Activated CD4-positive, alpha-beta memory T cell treated with anti-CD3 and anti-CD28 coated beads for 36 hours (primary cell): ENCODE measurements at places on chromosomes 1 and 21. TPM values are rescaled to one million over a fixed set of nuclear protein-coding genes. Genes with fewer than 3 reads are reported as not detected.

GRCh38 chr1:59298710-59299346 is 1.9 kb downstream of the FGGY start:
- no peak for DNase-seq

- DNase-seq: no peak
Measured at GRCh38 chr1:55468142-55468795, 253.1 kb upstream of the USP24 start.

GRCh38 chr1:89907727-89908212 is 86.9 kb downstream of the LRRC8D start:
- no peak for DNase-seq

- no peak for DNase-seq
Measured at GRCh38 chr1:117574161-117574835, 31.6 kb upstream of the TENT5C start.

- DNase-seq: peak; percentile 60
Measured at GRCh38 chr1:44377925-44378784, 23.1 kb upstream of the ERI3 start.

GRCh38 chr1:233393084-233393840 is 65.7 kb downstream of the MAP3K21 start:
- no peak for DNase-seq

DNA sequence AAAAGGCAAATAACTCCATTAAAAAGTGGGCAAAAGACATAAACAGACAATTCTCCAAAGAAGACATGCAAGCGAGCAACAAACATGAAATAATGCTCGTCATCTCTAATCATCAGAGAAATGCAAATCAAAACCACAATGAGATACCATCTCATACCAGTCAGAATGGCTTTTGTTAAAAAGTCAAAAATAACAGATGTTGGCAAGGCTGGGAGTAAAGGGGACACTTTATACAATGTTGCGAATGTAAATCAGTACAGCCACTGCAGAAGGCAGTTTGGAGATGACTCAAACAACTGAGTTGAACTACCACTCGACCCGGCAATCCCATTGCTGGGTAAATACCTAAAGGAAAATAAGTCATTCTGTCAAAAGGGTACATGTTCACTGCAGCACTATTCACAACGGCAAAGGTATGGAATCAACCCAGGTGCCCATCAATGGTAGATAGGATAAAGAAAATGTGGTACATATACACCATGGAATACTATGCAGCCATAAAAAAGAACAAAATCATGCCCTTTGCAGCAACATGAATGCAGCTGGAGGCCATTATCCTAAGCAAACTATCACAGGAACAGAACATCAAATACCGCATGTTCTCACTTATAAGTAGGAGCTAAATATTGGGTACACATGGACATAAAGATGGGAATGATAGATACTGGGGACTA is 25.9 kb downstream of the TSPAN2 start:
- peak; percentile 59 for DNase-seq

DNA sequence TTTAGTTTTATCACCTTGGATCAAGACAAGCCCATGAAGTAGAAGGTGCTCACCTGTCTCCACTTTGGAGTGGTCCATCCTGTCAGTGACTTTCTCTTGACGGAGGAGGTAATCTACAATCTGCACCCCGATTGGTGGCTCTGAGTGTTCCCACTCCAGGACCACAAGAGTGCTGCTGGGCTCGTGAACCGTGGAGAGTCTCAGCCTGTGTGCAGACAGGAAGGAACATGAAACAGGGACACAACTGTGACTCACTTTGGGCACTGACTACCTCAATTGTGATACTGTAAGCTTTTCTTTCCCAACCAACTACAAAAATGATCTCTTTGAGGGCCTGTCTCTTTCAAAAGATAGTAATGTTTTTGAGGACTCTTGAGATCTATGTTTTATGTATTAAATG is 280.2 kb downstream of the ASTN1 start:
- no peak for DNase-seq

DNA sequence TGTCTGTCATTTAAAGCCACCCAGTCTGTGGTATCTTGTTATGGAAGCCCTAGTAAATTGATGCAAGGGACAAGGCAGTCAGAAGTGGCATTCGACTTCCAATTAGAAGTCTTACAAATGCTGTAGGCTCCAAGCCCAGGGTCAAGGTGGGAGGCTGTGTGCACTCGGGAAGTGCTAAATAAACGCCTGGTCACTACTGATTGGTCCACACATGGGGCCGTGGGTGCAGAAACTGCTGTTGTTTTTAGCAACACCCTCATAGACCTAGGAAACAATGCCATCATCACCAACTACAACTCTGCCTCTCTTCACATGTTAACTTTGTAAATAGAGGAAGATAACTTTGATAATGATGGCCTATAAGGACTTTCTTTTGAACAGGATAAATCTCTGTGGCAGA is 20.2 kb upstream of the ZBTB21 start:
- no peak for DNase-seq

- DNase-seq: no peak
Measured at GRCh38 chr1:173210716-173211231, 3.6 kb upstream of the TNFSF4 start.

- no peak for DNase-seq
Measured at GRCh38 chr1:57889676-57890320, 465.9 kb upstream of the DAB1 start.

DNA sequence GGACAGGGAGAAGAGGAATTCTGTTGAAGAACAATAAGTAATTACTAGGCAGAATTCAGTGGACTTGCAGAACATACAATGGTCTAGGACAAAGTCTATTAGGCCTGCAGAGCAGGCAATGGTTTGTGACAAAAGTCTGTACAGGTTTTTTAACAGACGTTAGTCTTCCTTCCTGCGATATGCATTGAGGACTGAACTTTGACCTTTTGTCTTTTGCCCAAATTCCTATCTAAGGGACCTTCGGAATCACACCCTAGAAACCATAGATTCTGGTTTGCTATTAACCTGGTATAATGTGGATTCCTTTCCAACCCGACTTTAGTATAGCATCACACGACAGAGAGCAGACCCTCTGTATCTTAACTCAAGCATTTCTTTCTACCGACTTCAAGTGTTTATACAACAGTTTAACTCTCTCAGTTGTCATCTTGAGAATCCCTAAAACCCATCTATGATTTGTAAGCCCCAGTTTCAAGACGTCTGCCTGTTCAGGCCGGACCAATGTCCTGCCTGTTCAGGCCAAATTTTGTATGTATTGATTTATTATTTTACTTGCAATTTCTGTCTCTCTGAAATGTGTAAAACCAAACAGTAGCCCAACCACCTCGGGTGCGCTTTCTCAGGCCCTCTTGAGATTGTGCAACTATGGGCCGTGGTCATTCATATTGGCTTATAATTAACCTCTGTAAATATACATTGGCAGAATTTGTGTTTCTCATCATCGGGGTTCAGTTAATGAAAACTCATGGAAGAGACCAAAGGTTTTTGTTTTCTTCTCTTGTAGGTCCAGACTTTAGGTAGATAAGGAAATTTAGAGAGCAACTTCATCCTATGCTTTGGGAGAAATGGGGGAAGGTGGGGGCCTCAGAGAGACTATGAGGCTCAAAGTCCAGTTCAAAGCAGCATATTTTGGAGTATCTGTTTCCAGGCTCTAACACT is 76.9 kb upstream of the TNFSF18 start:
- DNase-seq: no peak

GRCh38 chr1:1950940-1951339 is 31.9 kb upstream of the TMEM52 start:
- DNase-seq: no peak

DNA sequence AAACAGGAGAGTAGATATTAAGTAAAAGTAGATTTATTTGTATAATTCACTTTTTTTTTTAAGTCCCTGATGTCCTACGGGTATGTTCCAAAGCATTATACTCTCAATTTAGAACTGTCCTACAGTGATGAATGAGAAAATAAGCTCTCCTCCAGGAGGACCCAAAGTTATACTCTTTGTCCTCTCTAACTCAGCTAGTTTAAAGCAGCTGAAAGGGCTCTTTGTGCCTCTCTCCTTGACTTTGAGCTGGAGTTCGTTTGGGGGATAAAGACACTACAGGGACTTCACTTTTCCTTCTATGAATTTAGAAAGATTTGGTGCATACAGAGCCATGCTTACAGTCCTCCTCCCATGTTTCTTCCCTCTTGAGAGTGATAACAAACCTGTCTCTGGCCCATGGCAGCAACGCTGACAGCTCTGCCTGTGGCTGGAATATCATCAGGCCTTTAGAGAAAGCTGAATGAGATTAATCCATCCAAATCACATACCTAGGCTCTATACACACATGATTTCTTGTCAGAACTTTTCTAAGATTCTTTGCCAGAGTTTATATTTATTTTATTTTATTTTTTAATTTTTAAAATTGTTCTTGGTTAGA is 134.3 kb downstream of the PIK3R3 start:
- DNase-seq: no peak

GRCh38 chr1:109197158-109198042 is 16.3 kb upstream of the SARS1 start:
- peak; percentile 65 for DNase-seq

DNA sequence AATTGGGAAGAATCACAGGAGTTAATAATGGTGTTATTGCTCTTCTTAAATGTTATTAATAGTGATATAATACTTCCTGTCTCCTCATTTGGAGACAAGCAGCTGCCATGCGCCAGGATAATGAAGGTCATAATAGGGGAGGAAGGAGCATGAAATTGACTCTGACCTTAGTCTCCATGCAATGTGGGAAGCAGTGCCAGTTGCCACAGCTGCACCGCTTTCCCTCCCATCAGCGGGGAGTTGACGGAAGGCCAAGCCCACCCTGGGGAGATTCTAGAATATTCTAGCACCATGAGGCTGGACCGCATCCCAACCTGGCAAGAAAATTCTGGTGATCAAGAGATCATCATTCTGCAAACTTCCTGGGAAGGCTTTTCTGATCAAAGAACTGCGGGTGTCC is 11.0 kb upstream of the OLIG1 start:
- no peak for DNase-seq

DNA sequence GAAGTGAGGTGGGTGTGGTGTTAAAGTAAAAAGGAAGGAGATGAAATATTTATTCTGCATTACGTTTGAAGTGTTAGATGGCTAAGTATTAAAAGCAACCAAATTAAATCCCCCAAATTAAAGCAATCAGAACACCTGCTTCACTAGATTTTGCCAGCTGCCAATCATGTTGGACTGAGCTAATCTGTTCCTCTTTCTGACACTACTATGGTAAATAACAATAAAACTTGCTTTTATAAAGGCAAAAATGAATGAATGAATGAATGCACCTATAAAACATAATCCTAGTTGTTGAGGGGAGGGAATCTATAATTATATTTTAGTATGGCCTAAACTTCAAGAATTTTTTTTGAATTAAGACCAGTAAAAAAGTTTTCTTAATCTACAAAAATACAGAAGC is 51.0 kb downstream of the RAB3GAP2 start:
- no peak for DNase-seq

DNA sequence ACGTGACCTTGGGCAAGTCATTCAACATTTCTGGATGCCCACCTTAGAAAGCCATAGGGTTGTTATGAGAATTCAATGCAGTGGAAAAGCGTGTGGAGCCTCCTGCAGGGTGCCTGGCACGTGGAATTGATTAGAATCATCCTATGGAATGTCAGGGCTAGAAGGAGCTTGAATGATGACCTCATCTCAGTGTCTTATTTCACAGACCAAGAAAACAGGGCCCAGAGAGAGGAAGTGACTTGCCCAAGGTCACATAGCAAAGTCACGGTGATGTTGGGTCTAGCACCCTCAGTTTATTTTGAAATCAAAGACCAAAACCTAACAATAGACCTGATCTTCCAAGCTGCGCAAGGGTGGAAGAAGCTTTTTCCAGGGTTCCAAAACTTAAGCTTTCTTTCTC is 6.0 kb downstream of the TRABD2B start:
- DNase-seq: no peak

Gene LCA5L
- 0.36 TPM for total RNA-seq

Gene STIL
- 31.3 TPM for total RNA-seq

Gene ANXA9
- total RNA-seq: 0.19 TPM

Gene CDA
- total RNA-seq: not detected

Gene LY9
- total RNA-seq: 4.9 TPM

Gene EXTL1
- total RNA-seq: not detected

Gene SGIP1
- not detected for total RNA-seq
